ENCODE measurements at places on chromosomes 1 and 21.

GRCh38 chr1:153544453-153545066, 1.0 kb downstream of the S100A4 start:
- no peak for DNase-seq

DNA sequence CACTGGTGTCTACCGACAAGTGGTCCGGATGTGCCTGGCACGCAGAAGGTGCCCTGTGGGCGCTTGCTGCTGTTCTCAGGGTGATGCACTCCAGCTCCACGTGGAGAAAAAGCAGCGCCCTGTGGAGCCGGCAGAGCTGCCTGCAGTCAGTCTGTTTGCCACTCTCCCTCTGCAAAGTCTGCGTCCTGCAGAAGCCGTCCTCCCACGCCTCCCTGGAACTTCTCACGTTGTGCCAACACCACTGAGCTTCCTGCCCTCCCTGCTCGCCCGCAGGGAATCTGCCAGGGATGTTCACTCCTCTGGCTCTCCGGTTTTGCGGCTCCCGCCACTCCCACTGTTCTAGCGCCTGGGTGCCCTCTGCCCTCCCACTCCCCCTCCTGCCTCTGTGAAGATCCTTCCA, 19.8 kb upstream of the UBXN10 start:
- no peak for DNase-seq

GRCh38 chr21:26812173-26812572, 33.0 kb downstream of the ADAMTS1 start:
- DNase-seq: no peak

DNA sequence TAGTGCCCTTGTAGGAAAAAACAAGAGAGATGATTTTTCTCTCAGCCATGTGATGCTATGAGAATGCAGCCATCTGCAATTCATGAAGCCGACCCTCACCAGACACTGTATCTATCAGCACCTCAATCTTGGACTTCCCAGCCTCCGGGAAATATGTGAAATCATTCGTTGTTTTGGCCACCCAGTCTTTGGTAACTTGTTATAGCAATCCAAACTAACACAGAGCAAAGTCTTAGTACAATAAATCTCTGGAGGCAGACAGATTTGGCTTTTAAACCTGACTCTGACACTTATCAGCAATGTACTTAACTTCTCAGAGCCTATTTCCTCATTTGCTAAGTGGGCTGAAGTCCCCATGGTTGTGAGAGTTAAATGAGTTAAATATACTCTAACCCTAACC, 5.1 kb upstream of the MED18 start:
- no peak for DNase-seq

DNA sequence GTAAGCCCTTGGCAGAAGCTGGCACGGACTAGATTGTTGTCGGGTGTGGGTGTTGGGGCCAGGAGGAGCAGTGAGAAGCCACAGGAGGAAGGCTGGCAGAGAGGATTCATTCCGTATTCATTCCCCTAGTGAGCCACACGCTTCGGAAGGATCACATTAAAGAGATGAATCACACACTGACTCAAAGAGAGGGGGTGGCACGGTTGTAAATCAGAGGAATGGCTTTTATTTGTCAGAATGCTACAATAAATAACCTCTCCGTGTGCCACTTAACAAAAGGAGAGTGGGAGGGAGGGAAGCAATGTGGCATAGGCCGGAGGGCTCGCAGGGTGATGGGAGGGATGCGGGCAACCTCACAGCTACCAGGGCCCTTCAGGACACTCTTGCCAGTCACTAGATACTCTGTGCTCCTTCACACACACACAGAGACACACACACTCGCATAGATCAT, 135.5 kb downstream of the HIVEP3 start:
- DNase-seq: no peak

DNA sequence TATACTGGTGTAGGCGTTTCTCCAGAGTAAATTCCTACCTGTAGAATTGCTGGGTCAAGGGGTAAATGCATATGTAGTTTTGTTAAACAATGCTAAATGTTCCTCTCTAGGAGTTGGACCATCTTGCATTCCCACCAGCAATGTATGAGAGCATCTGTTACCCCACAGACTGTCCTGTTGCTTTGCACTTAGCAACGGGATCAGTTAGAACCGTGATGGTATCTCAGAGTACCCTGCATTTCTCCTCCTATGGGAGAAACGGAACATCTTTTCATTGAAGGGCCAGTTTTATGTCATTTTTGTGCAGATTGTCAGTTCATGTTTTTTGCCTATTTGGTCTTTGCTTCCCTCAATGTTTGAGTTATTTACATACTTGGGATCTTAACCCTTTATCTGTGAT, 18.0 kb upstream of the RIPPLY3 start:
- DNase-seq: no peak

DNA sequence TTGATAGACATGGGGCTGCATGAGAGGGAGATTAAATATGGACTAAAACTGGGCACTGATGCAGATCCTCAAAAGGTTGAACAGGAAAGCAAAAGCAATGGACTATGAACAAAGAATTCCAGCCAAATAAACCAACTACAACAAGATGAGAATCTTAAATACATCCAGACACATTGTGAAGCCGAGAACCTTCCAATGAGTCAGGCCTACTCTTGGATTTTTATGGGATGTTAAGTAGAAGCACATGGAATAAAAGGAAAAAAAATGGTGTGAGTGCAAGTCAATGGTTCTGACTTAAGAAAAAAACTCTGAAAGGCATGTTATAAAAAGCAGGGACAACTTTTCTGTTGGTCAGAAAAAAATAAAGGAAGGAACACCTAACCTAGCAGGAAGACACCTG, 227.2 kb downstream of the DPYD start:
- DNase-seq: no peak

DNA sequence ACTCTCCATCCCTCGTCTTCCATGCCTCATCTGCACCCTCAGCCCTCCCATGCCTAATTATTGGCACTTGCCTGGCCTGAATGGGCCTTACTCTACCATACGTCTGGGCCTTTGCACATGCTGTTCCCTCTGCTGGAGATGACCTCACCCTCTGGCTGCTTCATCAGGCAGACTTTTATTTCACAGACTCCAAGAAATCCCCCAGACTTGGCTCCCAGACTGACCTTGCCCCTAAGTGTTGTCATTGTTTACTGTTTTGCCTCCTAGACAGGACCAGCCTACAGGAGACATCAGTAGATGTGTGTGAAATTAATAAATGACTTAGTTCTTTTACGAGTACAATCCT, 5.2 kb upstream of the AHDC1 start:
- no peak for DNase-seq

DNA sequence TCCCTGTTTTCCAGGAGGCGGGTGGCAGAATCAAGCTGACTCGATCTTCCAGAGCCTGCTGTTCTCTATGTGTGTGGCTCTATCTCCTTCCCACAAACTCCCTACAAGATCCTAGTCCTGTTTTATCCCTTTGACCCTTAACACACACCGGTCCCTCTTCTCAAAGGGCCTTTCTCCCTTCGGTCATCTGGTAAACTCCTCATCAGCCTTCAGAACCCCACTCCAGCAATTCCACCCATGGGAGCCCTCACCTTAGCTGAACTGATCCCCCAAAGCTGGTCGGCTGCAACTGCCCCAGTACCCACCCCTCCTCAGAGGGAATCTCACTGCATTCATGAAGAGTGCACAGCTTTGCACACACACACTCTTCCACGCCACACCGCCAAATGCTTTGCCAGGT, 184.9 kb downstream of the IGSF21 start:
- no peak for DNase-seq

DNA sequence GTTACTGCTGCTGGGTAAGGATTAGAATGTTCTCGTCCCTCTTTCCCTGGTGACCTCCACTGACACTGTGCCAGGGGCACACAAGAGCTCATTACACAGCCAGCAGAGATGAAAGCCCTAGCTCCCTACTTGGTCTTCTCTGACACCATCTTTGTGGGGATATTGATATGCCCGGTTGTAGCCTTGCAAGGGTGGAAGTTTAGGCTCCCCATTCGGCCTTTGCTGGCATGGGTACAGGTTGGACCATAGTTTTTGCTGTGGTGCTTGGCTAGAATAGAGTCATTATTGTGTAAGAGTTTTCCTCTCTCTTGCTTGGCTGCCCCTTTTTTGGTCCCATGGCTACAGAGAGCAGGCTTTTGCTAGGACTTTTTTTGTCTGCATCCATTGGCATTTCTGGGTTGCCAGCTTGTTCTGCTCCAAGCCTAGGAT, 12.3 kb downstream of the RAB4A start:
- DNase-seq: no peak

DNA sequence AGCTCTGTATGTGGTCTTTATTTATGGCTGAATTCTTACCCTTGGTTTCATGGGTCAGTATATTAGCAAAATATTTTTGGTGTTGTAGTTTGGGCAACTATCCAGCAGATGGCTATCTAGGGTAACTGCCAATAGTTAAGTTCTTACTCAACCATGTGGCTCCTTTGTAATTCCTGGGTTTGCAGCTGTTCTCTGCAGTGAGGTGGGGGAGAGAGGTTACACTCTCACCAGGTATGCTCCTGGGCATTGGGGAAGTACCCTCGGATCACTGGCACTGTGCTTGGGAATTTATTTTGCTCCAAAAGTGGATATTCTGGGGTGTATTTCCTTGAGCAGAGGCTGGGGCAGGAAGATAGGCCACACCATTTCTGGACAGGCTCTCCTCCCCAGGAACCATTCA, 436.7 kb upstream of the TMPRSS15 start:
- DNase-seq: no peak

GRCh38 chr1:154166207-154166606, 11.3 kb upstream of the NUP210L start:
- DNase-seq: no peak
